ENCODE measurements at places on chromosomes 4 and X.

DNA sequence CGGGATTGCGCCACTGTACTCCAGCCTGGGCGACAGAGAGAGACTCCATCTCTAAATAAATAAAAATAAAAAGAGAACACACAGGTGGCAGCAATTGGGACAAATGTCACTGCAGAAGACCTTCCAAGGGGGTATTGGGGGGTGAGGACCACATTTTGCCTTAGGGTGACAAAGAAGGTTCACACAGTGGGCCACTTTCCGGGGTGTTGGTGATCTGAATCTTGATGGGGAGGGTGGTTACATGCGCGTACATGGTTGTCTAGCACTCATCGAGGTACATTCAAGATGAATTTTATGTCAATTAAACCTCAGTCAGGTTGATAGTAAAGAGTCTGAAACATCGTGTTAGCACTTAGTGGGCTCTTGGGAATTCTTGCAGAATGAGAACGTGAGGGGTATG lies 20.5 kb upstream of the TMSB4X start:
- no peak for DNase-seq

GRCh38 chrX:48896611-48897011 lies 957 bp downstream of the TIMM17B start:
- no peak for DNase-seq

DNA sequence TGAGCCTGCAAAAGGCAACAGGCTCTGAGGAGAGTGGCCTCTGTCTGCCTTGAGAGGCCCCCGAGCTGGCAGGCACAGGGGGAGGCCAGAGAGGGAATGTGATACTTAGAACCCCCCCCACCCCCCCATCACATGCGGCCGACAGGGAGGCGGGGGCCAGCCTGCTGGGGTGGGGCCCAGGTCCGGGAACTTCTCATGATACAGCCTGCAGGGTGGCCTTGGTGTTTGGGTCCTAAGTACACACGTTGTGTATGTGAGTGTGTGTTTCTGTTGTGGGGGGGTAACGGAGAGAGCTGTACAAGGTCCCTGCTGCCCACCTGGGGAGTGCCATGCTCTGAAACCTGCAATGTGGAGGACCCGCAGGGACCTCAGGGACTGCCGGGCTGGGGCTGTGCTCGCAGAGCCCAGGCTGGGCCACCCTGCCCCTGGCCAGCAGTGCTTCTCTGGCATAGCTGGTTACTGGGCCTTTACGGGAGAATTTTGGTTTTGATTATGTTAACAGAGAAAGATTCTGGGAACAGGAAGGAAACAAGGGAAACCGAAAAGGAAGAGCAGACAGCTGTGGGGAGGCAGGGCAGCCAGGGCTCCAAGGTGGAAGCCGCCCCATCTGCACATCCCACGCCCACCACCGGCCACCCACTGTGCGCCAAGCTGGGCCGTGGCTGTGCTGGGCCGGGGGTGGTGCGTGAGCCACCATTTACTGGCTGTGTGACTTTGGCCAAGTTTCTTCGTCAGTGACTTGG lies 19.9 kb downstream of the SH3BP2 start:
- no peak for DNase-seq

DNA sequence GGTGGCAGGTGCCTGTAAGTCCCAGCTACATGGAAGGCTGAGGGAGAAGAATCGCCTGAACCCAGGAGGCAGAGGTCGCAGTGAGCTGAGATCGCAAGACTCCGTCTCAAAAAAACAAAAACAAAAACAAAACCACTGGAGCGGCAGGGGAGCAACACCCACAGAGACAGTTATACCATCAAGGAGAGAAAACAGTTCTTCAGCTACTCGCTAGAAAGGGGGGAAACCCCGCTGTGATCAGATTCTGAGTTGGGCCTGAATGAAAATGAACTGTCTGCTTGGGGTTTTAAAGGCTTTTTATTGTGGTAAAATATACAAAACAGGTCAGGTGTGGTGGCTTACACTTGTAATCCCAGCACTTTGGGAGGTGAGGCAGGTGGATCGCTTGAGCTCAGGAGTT lies 16.8 kb upstream of the IRAK1 start:
- no peak for DNase-seq

DNA sequence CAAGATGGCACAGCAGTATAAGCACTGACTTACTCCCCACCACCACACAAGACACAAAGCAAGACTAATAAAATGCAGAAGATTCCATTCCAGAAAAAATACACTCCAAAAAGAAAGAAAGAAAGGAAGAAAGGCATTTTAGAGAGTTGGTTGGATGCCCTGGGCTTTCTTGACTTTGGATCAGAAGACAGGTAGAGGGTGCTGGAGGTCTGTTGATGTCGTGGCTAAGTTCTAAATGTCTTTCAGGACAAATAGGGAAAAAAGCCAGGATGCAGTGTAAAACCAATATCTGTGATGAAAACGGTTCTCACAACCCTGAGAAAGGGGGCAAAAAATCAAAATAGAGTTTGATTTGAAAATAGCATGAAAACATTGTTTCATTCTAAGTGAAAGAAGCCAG lies 555.2 kb upstream of the PRKX start:
- no peak for DNase-seq

DNA sequence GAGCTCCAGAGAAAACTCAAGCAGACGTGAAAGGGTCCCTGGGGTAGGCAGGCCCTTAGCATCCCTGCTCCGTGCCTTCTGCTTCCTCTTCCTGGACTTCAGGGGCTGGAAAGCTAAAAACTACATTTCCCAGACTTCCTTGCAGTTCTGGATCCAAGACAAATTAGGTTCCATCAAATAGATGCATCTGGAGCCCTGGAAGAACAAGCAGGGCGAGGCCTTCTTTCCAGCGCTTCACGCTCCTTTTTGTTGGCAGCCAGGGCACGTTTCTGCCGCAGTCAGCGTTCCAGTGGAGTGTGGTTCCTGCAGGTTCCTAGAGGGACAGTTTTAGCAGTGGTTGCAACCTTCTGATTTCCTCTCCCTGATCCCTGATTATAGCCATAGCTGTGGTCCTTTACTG lies 53.6 kb upstream of the MSX1 start:
- no peak for DNase-seq

GRCh38 chr4:8478801-8479744 lies 38.5 kb downstream of the TRMT44 start:
- no peak for DNase-seq

GRCh38 chr4:6926081-6926480 lies 16.5 kb downstream of the TBC1D14 start:
- no peak for DNase-seq

DNA sequence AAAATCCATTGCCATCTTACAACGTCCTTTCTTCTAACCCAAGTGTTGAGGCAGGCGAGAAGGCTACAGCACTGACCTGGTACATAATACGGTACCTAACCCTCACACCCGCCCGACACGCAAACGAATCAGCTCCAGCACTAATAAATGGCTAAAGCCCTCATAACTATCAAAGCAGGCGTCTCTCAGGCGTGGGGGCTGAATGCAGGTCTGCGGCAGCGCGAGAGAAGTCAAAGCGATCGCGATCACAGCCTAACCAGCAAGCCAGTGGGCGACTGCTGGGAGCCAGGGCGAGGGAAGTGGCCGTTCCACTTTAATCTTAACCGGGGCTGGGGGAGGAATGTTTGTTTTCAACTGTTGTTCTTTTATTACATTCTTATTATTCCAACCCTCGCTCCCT lies 1.5 kb downstream of the CDX4 start:
- no peak for DNase-seq

GRCh38 chr4:85968945-85969819 lies 390.7 kb downstream of the MAPK10 start:
- DNase-seq = peak; percentile 62

DNA sequence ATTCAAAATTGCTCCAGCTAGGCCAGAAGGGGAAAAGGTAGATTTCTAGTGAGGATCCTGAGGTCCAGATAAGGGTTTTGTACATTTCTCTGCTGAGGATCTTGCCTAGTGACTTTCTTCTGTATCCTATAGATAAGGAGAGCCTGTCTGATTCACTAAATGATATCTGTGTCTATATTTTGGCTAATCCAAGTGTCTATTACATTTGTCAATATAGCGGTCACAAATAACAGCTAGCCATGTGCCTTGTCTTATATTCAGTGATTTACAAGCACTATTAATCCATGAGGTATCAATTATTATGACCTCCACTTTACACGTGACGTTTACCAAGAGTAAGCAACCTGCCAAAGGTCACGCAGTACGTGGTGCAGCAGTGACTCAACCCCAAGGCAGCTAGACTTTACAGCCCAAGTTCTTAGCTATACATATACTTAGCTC lies 41.6 kb downstream of the TMEM165 start:
- no peak for DNase-seq

GRCh38 chrX:128759745-128760144 lies 707.5 kb upstream of the ACTRT1 start:
- DNase-seq = no peak

DNA sequence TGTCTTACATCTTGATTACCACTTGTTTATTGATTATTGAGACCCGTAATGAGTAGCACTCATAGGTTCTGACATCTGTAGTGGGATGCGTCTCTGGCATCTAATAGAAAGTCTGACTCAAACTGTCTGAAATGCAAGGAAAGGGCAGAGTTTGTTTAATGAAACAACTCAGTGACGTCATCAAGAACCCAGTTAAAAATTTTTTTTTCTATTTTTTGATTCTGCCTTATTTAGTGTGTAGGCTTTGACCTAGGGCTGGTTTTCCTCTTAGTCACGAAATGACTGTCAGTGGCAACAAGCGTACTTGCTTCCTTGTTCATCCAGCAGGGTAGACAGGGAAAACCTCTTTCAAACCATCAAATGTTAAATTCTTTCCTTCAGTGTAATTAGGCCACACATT lies 3.1 kb upstream of the CDKL5 start:
- no peak for DNase-seq

DNA sequence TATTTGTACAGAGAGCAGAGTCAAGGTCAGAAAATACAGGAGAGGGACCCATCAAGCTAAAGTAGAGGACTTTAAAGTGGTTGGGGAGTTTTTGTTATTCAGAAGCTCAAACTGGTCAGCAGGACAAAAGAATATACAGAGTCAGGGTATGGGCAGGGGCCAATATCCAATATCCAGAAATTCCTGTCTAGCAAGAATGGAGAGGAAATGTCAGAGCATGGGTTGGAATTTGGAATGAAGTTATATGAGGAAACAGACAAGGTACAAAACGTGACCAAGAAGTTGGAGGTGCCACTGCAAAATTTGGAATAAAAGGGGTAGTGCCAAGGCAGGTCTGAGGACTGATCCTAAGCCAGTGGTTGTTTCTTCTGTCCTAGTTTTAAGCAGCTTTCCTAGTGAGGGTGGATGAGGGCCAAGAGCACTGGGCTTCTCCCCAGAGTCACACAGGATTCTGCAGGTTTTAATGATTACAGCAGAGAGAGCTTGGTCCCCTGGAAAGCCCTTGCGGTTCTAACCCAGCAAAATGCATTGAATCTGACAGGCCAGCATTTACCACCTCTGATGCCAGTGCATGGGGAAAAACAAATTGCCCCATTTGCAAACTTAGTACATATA lies 304.7 kb upstream of the FTHL17 start:
- no peak for DNase-seq

GRCh38 chr4:102825261-102826091 lies 1.9 kb downstream of the UBE2D3 start:
- DNase-seq = peak; percentile 28

DNA sequence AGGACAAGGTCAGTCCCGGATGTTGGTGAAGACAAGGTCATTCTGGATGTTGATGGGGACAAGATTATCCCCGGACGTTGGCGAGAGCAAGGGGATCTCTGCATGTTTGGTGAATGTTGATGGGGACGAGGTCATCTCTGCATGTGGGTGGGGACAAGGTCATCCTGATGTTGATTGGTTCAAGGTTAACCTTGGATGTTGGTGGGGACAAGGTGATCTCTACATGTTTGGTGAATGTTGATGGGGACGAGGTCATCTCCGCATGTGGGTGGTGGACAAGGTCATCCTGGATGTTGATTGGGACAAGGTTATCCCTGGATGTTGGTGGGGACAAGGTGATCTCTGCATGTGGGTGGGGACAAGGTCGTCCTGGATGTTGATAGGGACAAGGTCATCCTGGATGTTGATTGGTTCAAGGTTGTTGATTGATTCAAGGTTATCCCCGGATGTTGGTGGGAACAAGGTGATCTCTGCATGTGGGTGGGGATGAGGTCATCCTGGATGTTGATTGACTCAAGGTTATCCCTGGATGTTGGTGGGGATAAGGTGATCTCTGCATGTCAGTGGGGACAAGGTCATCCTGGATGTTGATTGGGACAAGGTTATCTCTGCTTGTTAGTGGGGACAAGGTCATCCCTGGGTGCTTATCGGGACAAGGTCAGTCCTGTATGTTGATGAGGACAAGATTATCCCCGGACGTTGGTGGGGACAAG lies 28.8 kb upstream of the PLCXD1 start:
- no peak for DNase-seq

GRCh38 chr4:177492022-177492421 lies 49.8 kb upstream of the AGA start:
- DNase-seq = no peak

GRCh38 chrX:39238006-39238405 lies 436.7 kb downstream of the MID1IP1 start:
- no peak for DNase-seq

DNA sequence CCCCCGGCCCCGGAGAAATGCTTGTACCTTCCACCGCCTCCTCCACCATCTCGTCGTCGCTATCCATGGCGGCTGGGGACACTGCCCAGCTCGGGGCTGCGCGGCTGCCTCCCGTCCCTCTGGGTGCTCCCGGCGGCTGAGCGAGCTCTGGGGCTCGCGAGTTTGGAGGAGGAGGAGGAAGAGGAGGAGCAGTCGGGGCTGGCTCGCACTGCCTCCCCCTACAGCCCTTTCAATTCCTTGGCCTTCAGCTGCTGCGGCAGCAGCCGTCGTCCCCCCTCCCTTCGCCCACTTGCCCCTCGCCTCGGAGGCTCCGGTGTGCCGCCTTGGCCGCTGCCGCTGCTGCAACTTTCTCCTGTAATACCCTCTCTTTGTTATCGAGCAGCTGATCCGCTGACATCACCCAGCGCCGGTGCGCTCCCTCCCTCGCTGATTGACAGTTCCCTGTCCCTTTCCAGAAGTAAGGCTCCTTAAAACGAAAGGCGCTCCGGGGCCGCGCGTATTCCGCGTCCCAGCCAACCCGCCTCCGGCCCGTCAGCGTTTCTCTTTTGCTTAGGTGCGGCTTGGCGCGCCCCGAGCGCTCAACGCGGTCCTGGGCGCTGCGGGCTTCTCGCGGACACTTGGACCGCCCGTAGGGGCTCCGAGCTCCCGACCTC lies at the start of gene SETD7:
Gene SETD7, minus strand, starts transcription at position 149 of the 653 bp plus-strand sequence. Its CDS starts 82 bp downstream, at position 67.
- peak; percentile 30 for DNase-seq

Data from NCI-H1694 treated with DMSO at 0.1 percent for 48 hours (cell line).